ENCODE measurements at places on chromosomes 2 and 18. TPM values are rescaled to one million over a fixed set of nuclear protein-coding genes. Genes with fewer than 3 reads are reported as not detected.
A peak's percentile ranks its signal among the peaks of the same experiment; 100 is the strongest.

GRCh38 chr2:222299906-222300725, 1.3 kb upstream of the PAX3 start:
- peak overlapping the region; percentile 92 for H3K27ac ChIP-seq
- peaks cover 100% of the 10 kb centered on the region for H3K27me3 ChIP-seq
- no peak overlapping the region for H3K4me3 ChIP-seq
- no peaks in the 10 kb centered on the region for H3K4me1 ChIP-seq
- DNase-seq = peak; percentile 64
- no peaks in the 10 kb centered on the region for H3K36me3 ChIP-seq

GRCh38 chr18:77078690-77079070, 53.9 kb downstream of the MBP start:
- no peak for DNase-seq
- H3K4me1 ChIP-seq = no peaks in the 10 kb centered on the region
- H3K27me3 ChIP-seq = no peaks in the 10 kb centered on the region
- H3K36me3 ChIP-seq = no peaks in the 10 kb centered on the region

DNA sequence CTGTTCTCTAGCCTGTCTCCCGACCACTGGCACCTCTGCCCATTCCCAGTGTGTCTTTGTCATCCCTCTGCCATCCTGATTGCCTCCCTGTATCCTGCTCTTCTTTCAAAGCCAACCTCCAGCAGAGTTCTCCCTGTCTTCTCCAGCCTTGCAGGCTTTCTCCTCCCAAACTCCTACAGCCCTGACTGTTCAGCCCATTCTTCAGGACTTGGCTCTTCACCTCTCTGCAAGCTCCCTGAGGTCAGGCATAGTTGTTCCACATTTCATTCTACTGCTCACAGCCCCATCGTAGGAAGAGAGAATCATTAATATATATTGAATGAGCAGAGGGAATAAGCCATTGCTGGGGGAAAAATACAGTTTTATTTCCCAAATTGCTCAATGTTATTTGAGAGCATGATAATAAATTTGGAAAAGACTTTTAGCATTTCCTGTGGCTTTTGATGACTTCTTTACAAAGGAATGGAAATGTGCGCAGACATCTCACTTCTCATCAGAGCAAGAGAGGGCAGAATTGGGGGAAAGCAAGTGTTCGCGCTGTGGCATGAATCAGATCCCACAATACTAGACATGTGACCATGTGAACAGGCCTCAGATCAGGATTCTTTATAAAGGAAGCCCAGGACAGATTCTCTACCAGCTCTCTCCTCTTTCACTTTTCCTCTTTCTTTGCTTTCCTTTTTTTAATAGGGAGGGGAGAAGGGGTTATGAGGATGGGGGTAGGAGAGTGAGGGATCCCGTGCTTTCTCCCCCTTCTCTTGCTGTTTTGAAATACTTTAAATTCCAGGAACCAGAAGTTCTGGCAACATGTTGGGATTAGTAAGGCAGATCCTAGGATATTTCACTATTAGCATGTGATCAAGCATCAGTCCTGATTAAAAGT, 37.4 kb downstream of the EPAS1 start:
- H3K36me3 ChIP-seq = no peaks in the 10 kb centered on the region
- H3K27me3 ChIP-seq = peaks cover 19% of the 10 kb centered on the region
- no peak overlapping the region for H3K27ac ChIP-seq
- H3K4me1 ChIP-seq = peaks cover 13% of the 10 kb centered on the region
- H3K4me3 ChIP-seq = no peak overlapping the region
- no peak for DNase-seq

DNA sequence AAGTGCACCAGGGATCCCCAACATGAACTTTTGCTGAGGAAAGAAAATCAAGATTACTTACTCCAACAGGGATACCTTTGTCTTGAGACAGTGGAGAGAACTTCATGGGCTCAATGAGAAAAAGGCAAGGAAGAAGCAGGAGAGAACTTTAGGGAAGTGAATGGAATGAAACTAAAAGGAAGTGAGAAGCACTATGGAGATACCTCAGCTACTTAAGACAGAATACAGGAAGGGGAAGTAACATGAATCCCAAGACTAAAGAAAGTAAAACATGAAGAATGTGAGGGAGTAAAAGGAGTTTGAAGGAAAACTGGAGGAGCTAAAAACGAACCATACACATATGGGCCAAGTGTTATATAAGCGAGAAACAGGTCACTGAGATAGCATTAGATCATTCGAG, 32.4 kb upstream of the ACTR3 start:
- no peak overlapping the region for H3K27ac ChIP-seq
- no peaks in the 10 kb centered on the region for H3K4me1 ChIP-seq
- no peaks in the 10 kb centered on the region for H3K27me3 ChIP-seq
- no peak overlapping the region for H3K4me3 ChIP-seq
- no peaks in the 10 kb centered on the region for H3K36me3 ChIP-seq

DNA sequence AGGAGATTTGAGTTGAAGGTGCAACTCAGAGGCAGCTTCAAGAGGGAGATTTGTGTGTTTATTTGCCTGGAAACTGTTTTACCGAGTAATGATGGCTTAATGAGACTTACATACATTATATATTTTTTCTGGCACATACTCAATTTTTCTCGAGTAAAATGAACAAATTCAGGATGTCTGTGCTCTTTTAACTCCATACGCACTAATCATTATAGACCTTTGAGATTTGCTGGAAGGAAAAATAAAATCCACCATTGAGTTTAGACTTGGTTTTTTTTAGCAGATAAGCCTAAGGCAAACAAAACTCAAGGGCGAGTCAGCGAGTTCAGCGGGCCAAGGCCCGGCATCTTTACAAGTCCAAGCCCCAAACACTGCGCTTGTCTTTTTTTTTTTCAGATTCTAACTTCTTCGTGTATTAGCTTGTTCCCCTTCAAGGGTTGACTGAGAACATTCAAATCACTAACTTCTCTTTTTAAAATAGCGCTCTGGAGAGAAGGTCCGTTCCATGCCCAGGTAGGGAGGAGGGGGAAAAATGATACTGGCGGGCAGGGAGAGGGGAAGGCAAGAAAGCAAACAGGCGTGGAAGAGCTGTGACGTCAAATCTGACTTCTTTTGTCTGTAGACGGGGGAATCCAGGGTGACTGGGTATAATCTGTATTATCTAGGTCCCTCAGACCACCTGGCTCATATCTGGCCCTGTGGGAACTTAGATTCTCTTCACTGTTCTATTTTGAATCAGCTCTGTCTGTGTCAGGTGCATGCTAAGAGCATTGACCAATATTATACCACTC, 72.7 kb upstream of the MAP3K20 start:
- H3K27me3 ChIP-seq = no peaks in the 10 kb centered on the region
- DNase-seq = no peak
- H3K27ac ChIP-seq = no peak overlapping the region
- H3K36me3 ChIP-seq = no peaks in the 10 kb centered on the region
- no peak overlapping the region for H3K4me3 ChIP-seq

DNA sequence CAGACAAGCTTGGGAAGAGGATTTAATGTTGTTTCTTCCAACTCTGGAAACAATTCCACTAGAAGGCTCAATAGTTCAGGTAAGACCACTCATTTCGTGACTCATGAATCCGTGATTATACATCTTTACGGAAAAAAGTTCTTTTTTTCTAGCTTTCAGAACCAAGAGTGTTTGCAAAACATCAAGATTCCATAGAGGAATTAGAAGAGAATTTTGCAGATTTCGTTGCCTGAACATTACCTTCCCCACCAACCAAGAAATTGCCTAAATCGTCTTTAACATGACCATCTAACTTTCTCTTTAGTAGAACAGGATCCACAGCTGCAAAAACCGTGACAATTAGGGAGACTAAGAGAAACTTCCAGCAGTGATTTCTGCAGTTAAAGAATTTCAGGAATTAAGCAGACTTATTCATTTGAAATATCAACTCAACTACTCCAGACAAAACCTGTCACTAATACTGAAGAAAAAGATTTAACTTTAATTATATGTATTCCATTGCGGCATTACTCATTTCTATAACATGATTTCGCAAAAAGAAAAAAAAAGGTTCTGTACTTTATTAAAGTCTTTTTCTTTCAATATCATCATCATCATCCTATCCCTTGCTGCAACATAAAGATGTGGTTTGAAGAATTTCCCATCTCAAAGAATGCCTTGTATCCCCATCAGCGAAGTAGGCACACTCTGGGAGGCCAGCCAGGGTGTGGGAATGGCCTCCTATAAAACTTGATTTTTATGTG, 1.9 kb upstream of the NAB1 start:
- no peaks in the 10 kb centered on the region for H3K36me3 ChIP-seq
- no peaks in the 10 kb centered on the region for H3K4me1 ChIP-seq
- no peak overlapping the region for H3K27ac ChIP-seq
- H3K4me3 ChIP-seq = no peak overlapping the region
- no peaks in the 10 kb centered on the region for H3K27me3 ChIP-seq

- no peaks in the 10 kb centered on the region for H3K36me3 ChIP-seq
- no peak overlapping the region for H3K4me3 ChIP-seq
- no peak for DNase-seq
- H3K27me3 ChIP-seq = no peaks in the 10 kb centered on the region
Measured at GRCh38 chr18:37613253-37613565, 47.6 kb upstream of the CELF4 start.

The LPIN1 gene
- total RNA-seq = 17.0 TPM

DNA sequence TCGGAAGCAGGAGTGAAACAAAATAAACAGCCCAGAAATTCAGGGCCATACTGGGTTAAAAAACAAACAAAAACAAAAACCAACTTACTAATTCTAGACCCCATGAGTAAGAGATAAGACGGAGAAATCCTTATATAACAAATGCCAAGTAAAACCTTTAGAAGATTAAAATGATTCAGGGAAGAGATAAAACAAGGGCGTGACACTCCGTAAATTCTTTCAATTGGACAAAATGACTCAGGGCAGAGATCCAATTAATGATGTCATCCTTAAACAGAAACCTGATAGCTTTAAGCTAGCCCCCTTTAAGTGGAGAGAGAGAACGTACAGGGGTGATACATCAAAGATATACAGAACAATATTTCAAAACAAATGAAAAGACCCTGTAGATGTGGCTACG, 317.4 kb downstream of the NBAS start:
- no peaks in the 10 kb centered on the region for H3K27me3 ChIP-seq
- H3K4me3 ChIP-seq = no peak overlapping the region
- no peaks in the 10 kb centered on the region for H3K4me1 ChIP-seq
- H3K36me3 ChIP-seq = no peaks in the 10 kb centered on the region
- H3K27ac ChIP-seq = no peak overlapping the region
- no peak for DNase-seq

The REG1A gene
- total RNA-seq = not detected

GRCh38 chr2:65465857-65466256, 33.5 kb upstream of the SPRED2 start:
- no peaks in the 10 kb centered on the region for H3K36me3 ChIP-seq
- H3K27ac ChIP-seq = no peak overlapping the region
- no peak overlapping the region for H3K4me3 ChIP-seq

DNA sequence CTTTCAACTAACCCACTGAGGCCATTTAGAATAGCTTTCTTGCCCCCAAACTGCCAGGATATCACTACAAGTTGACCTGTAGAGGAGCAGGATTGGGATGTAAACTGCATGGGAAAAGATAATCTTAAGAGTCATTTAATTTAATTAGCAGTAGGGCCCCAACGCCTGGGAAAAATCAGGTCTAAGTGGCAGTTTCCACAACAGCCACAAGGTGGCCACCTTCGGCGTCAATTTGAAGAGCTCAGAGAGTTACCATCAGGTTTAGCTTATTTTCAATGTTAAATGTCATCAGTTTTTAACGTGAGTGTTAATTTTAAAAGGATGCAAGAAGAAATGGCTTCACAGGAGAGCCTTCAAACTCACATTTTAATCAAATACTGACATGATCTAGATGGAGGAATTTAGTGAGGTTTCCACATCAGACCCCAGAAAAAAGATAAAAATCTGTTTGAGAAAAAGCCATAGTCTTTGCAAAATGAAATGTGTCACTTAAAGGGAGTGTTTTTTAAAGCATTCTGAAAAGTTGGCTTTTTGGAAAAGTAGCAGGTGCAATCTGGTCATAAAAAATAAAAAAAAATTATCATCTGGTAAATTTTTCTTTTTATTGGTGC, 77.3 kb upstream of the UPP2 start:
- no peaks in the 10 kb centered on the region for H3K36me3 ChIP-seq
- H3K4me1 ChIP-seq = no peaks in the 10 kb centered on the region
- DNase-seq = peak; percentile 85
- no peaks in the 10 kb centered on the region for H3K27me3 ChIP-seq

DNA sequence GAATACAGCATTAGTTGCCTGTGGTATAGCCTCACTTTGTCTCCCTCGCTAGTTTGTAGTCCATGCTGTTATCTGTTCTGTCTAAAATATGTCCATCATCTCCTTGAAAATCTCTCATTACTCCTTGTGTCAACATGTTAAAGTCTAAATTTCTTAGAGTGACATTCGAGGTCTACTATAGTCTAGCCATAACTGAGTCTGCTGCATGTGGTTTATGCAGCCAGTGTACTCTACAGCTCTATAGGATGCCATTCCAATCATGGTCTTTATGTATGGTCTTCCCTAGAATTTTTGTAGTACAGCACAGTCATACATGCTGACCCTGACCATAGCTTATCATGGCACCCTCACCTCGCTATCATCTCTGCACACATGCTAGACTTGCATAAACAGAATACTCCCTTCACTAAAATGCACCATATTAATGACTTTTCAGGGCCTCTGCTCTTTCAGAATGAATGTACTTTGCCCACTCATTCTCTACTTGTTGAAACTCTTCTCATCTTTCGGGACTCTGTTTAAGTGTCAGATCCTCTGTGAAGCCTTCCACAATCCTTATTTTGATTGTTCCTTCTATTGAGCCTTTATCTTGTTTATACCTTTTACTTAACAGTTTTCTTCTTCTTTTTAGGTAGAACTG, 12.8 kb downstream of the TANK start:
- peaks cover 8% of the 10 kb centered on the region for H3K36me3 ChIP-seq
- peaks cover 16% of the 10 kb centered on the region for H3K4me1 ChIP-seq
- no peak overlapping the region for H3K27ac ChIP-seq
- H3K4me3 ChIP-seq = no peak overlapping the region
- H3K27me3 ChIP-seq = no peaks in the 10 kb centered on the region
- DNase-seq = no peak

DNA sequence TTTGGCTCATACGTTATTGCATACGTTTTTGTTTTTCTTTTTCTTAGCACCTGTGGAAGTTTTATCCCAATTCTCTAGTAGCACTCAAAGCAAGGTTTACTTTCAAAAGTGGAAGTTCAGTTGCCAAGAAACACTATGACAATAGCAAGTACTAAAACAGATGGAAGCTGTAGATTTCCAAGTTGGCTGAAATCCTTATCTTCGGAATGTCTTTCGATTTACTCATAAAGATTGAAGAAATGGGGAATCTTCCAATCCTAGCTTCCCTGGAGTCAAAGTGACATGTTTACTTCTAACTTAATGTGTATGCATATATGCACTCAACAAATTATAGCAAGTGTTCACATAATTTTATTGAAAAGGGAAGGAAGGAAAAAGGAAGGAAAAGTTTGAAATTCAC, 307.4 kb downstream of the CTNNA2 start:
- H3K27me3 ChIP-seq = no peaks in the 10 kb centered on the region
- H3K36me3 ChIP-seq = no peaks in the 10 kb centered on the region
- no peak overlapping the region for H3K27ac ChIP-seq
- DNase-seq = no peak
- H3K4me3 ChIP-seq = no peak overlapping the region
- no peaks in the 10 kb centered on the region for H3K4me1 ChIP-seq

The MDH1 gene
- 166 TPM for total RNA-seq

The IL36G gene
- not detected for total RNA-seq

Data from endodermal cell (in vitro differentiated cells).